Omental fat pad (tissue), 4 donors: ENCODE measurements at places on chromosomes 3 and 15. TPM values are rescaled to one million over a fixed set of nuclear protein-coding genes. Genes with fewer than 3 reads are reported as not detected.

DNA sequence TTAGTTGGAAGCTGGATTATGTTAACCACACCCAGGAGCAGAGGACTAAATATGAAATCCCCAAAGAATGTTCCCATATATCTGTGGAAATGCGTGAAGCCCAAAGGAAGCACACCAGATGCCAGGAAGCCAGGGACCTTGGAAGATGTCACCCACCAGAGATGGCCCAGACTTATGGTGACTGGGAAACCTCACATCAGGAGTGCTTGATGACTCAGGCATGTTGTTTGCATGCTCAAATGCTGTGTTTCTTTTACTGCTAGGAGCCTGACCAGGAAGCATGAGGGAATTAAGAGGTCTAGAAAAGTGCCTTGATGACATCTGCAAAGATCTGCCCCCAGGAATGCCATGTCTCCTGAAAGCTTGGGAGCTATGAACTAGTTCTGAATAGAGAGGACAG, 109.0 kb upstream of the SLC2A2 start:
- no peak for DNase-seq

- DNase-seq, result no peak
Measured at GRCh38 chr3:128814519-128815317, 64.7 kb upstream of the ACAD9 start.

Gene ASB14
- total RNA-seq, result not detected

GRCh38 chr3:156976933-156977332, 150.8 kb downstream of the LEKR1 start:
- no peak for DNase-seq

- DNase-seq, result no peak
Measured at GRCh38 chr3:40608091-40608490, 83.3 kb downstream of the ZNF621 start.

DNA sequence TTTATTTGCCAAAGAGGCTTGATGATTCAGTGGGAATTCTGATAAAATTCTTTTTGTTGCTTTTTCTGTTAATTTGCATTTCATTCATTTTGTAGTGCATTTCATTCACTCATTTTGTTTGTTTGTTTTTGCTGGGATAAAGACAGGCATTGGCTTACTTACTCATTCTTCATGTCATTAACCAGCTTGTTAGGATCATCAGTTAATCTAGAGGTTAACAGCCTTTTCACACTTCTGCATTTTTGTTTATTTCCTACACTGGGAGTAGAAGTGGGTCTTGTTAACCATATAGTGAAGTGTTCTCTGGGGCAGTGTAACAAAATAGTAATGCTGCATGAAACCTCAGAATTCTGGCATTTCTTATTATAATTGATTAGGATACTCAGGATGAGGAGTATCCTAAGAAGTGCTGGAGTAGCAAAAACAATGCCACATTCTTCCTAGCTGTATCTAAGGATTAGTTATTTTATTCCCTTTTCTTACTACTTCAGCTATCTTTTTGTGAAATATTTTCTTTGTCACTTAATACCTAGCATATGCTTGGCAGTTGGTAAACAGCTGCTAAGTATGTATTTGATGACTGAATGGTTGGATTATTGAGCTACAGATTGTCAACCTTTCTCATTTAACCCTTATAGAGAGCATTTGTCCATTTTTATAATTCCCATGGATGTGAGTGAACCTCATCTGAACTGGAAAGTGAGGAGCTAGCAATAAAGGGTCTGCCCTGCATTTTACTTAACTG, 135.7 kb upstream of the LRRFIP2 start:
- DNase-seq, result no peak

DNA sequence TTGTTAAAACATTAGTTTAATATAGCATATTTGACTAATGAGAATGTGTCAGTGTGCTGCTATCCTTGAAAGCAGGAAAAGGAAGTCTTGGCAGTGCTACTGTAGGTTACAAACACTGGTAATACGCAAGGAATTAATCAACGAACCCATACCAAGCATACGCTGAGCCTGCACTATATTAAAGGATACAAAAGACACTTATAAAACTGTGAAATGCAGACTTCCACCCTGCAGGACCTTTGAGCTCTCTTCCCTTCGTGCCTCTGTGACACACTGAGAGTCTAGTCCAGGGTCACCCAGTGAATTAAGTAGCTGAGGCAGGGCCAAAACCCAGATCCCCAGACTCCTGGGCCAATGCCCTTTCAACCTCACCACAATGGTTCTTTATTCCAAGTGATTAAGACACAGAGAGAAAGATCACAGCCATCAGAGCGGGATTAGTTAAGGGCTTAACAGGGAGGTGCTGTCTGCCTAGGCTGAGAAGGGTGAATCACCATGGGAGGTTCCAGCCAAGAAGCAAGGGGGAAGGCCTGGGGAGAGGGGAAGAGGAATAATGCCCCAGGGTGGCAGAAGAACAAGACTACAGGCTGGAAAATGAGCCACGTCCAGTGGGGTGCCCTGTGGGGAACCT, 6.8 kb downstream of the ANXA2 start:
- DNase-seq, result no peak

Gene RAD51
- not detected for total RNA-seq

DNA sequence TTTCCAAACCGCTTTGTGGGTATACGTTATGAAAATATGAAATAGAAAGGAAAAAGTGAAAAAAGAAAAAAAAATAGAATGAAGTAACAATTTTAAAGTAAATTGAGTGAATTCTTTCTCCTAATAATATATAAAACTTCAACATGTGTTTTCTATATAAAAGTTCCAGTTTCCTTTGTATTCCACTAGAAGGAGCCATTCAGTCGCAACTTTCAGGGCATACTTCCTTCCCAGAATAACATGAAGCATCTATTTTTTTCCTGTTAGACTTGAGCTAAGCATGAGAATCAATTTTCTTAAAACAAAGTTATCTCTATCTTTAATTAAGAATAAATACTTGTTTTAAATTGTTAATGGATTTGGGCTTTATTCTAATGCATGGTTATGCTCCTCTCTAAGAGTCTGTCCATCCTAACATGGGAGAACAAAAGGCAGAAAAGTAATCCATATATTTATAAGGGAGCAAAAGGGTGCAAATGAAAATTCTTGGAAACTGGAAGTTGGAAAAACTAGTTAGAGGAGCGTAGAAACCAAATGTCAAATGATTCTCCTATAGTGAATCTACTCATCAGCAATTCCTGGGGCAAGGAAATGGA, 16.0 kb upstream of the VGLL3 start:
- no peak for DNase-seq

GRCh38 chr15:38163658-38164057, 89.0 kb upstream of the SPRED1 start:
- no peak for DNase-seq

- DNase-seq, result no peak
Measured at GRCh38 chr3:118970819-118971218, 63.8 kb downstream of the IGSF11 start.

GRCh38 chr3:188279502-188280335, 125.8 kb downstream of the LPP start:
- no peak for DNase-seq

GRCh38 chr3:55487381-55488241, 505 bp upstream of the WNT5A start:
- no peak for DNase-seq

DNA sequence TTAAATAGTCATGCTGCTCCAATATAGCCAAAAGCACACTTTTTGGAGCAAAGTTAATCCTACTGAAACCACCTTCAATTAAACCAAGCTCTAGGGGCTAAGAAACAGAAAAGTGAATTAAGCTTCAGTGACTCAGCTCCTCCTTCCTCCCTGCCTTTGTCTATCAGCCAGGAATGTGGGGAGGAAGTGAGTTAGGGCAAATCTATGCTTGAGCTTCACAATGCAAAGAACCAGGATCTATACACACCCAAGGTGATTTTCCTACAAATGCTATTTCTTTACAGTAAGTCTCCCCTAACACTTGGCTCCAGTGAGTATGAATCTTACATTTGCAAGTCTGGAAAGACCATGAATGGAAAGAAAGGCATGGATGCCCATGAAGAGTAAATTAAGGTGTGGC, 212.1 kb downstream of the P3H2 start:
- no peak for DNase-seq

DNA sequence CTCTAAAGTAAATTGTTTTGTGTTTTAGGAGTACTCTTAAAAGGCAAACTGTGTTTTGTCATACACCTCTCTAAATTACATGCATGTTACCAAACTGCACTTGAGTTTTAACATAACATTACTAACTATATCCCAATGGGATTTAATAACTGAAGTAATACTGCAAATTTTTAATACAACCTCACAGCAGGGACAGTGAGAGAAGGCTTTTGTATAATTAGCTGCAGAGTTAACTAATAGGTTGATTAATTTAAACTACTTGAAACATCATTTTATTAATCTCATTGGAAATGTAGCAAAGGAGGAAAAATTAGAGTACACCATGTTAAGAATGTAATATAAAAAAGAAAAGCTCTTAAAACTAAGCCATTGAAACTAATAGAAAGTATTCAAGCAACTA, 417.3 kb downstream of the CADM2 start:
- no peak for DNase-seq

Gene RTP1
- total RNA-seq, result not detected

DNA sequence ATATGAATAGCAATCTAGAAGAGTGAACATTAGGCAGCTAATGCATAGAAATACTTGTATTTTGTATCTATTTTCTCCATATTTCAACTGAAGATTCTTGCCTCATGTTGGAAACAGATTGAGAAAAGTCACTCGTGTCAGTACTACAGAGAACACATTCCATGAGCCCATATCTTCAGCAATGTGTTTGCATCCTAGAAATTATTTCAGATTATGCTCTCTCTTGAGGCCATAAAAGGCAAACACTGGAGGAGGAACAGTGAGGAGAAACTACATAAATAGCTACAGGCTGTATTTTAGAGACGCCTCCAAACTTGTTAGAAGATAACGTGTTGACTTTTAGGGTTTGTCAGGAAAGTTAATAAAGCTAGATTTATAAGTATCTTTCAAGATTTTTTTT, 906.9 kb downstream of the FHIT start:
- no peak for DNase-seq

DNA sequence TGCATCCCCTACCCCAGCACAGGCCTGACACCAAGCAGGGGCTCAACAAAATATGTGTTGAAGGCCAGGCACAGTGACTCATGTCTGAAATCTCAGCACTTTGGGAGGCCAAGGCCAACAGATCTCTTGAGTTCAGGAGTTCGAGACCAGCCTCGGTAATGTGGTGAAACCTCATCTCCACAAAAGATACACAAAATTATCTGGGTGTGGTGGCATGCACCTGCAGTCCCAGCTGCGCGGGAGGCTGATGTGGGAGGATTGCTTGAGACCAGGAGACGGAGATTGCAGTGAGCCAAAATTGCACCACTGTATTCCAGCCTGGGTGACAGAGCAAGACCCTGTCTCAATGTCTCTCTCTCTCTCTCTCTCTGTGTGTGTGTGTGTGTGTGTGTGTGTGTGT, 30.7 kb upstream of the CYP11A1 start:
- no peak for DNase-seq

Gene IL12A
- not detected for total RNA-seq

Gene CFAP100
- total RNA-seq, result not detected

Gene CHRM5
- not detected for total RNA-seq

DNA sequence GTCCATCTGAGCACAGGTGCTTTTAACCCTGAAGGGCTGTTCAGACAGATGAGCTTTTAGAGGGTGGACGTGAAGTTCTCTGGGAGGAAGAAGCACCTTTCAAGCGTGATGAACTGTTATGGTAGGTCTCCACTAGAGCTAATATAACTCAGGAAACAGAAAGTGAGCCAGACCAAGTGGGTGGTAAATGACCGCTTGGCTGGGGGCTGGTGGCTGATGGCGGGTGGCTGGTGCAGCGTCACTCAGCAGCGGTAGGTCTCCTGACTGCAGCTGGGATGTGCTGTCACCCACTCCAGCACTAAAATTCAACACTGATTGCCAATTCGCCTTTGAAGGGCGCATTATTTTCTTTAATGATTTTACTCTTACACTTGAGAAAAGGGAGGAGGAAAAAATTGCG, 31.2 kb upstream of the LACTB start:
- no peak for DNase-seq

Gene ALDH1A3
- 61.3 TPM for total RNA-seq

- no peak for DNase-seq
Measured at GRCh38 chr3:129576514-129577352, 29.7 kb downstream of the PLXND1 start.

Gene LRRC49
- total RNA-seq, result 6.0 TPM

Gene A4GNT
- not detected for total RNA-seq

DNA sequence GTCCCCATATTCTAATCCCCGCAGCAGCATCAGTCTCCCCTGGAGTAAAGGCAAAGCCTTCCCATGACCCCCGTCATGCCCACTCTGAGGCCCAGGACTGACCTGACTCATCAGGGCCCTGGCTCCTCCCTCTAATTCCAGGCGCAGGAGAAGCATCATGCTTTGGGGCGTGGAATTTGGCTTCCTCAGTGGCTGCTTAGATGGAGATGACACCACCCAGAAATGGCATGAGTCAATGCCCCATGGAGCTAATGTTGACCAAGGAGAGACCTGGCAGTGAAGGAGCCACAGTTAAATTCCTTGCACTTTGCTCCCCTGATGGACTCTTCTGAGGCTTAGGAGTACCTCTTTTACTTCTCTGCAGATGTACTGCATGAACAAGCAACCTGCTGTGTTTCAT, 204.2 kb upstream of the PROK2 start:
- no peak for DNase-seq

- DNase-seq, result no peak
Measured at GRCh38 chr3:39106281-39106811, 1.1 kb downstream of the GORASP1 start.

GRCh38 chr15:66102563-66103292, 150.8 kb downstream of the MEGF11 start:
- DNase-seq, result no peak

- DNase-seq, result no peak
Measured at GRCh38 chr3:30855400-30856292, 38.8 kb downstream of the GADL1 start.

DNA sequence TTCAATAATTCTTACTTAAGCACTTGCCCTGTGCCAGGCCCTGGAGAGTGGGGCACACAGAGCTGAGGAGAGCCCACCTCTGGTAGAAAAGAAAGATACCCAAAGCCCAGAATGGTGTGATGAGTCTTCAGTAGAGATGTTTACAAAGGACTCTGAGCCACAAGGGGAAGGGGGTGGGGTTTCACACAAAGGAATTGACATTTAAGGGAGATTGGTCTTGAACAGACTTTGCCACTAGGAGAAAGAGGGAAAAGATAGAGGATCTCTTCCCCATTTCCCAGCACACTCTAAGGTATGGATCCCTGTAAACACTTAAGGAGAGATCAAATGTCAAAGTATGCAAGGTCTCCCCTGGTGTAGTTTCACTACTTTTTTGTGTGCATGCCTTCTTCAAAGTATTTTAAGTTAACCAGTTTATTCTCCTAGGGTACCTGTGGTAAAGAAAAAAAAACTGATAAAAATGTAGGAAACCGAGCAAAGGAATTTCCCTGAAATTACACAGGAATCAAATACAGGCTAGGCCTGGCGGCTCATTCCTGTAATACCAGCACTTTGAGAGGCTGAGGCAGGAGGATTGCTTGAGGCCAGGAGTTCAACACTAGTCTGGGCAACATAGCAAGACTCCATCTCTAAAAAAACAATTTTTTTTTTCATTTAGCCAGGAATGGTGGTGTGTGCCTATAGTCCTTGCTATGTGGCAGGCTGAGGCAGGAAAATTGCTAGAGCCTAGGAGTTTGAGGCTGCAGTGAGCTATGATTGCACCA, 117.6 kb upstream of the SKOR1 start:
- no peak for DNase-seq

Gene BFSP2
- total RNA-seq, result not detected

Gene UBA7
- 34.1 TPM for total RNA-seq
